ENCODE measurements at places on chromosomes 13 and 19. TPM values are rescaled to one million over a fixed set of nuclear protein-coding genes. Genes with fewer than 3 reads are reported as not detected.

Gene CGB5
- not detected for total RNA-seq

DNA sequence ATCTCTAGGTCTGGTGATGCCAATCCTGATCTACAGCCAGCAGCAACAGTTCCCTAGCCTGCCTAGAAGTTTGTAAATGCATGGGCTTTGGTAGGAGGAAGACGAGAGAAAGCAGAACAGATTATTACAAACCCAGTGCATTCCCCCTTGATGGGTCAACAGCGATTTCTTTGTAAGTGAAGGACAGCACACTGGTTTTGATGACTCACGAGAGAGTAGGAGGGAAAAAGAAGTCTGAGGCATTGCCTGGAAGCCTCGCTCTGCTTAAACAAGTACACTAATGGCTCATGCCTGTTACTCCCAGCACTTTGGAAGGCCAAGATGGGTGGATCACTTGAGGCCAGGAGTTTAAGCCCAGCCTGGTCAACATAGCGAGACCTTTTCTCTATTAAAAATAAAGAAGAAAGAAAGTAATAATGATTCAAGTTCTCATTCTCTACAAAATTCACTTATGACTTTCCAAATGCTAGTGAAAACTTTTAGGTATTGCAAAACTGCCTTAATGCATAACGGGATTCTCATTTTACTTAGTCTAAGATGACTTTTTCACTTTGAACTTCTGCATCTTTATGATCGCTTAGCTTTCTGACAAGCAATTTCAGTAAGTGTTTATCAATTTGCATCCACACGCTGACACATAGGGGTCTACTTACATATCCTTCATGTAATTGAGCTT, 47.7 kb upstream of the USPL1 start:
- H3K4me3 ChIP-seq = no peak overlapping the region
- H3K36me3 ChIP-seq = no peaks in the 10 kb centered on the region
- no peaks in the 10 kb centered on the region for H3K4me1 ChIP-seq
- no peaks in the 10 kb centered on the region for H3K27me3 ChIP-seq

Gene BICRA
- 11.9 TPM for total RNA-seq

Gene IGFL1
- not detected for total RNA-seq

Gene MYADM
- 40.0 TPM for total RNA-seq

Gene PLVAP
- total RNA-seq = 62.2 TPM

GRCh38 chr19:1509602-1510441, 3.0 kb downstream of the ADAMTSL5 start:
- H3K4me1 ChIP-seq = peaks cover 36% of the 10 kb centered on the region
- H3K27me3 ChIP-seq = peaks cover 33% of the 10 kb centered on the region
- DNase-seq = peak; percentile 40
- H3K4me3 ChIP-seq = no peak overlapping the region
- H3K27ac ChIP-seq = no peak overlapping the region

- no peak for DNase-seq
- H3K4me1 ChIP-seq = no peaks in the 10 kb centered on the region
- no peaks in the 10 kb centered on the region for H3K27me3 ChIP-seq
- H3K27ac ChIP-seq = no peak within 1 kb of the TSS
- no peaks in the 10 kb centered on the region for H3K36me3 ChIP-seq
- no peak within 1 kb of the TSS for H3K4me3 ChIP-seq
Measured at GRCh38 chr13:103066079-103066780, at the start of gene SLC10A2. Gene SLC10A2 (minus strand): TSS chr13:103066417. CDS start chr13:103066249, 168 bp downstream.

GRCh38 chr19:30406220-30407067, 34.3 kb downstream of the ZNF536 start:
- no peaks in the 10 kb centered on the region for H3K36me3 ChIP-seq
- no peak overlapping the region for H3K4me3 ChIP-seq
- H3K27ac ChIP-seq = no peak overlapping the region
- no peak for DNase-seq

GRCh38 chr19:39319892-39320248, 793 bp downstream of the LRFN1 start:
- no peak overlapping the region for H3K27ac ChIP-seq
- no peak for DNase-seq
- no peaks in the 10 kb centered on the region for H3K27me3 ChIP-seq
- H3K4me1 ChIP-seq = peaks cover 7% of the 10 kb centered on the region

Gene PSG7
- not detected for total RNA-seq

DNA sequence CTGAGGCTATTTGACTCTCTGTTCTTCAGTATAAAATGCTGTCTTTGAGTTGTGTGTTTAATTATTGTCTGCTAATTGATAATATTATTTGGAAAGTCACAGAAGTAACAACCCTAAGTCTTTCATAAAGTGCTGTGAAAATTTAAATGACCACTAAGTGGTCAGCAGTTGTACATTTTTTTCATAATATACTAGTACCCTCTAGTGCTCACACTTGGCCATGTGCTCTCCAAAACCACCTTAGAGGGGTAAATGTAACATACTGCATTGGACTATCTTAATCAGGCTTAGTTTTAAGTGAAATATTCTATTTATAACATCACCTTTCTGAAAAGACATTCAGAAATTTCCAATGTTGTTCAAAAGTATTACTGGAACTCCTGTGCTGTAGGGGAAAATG, 745.3 kb downstream of the GPC5 start:
- DNase-seq = no peak
- H3K4me1 ChIP-seq = no peaks in the 10 kb centered on the region
- no peak overlapping the region for H3K4me3 ChIP-seq
- H3K36me3 ChIP-seq = no peaks in the 10 kb centered on the region

GRCh38 chr19:29418201-29418600, 107.6 kb upstream of the VSTM2B start:
- no peaks in the 10 kb centered on the region for H3K4me1 ChIP-seq
- H3K4me3 ChIP-seq = no peak overlapping the region
- H3K36me3 ChIP-seq = no peaks in the 10 kb centered on the region
- DNase-seq = no peak
- H3K27me3 ChIP-seq = no peaks in the 10 kb centered on the region

GRCh38 chr19:36030264-36031148, 2.2 kb downstream of the CLIP3 start:
- DNase-seq = no peak
- no peaks in the 10 kb centered on the region for H3K27me3 ChIP-seq
- no peak overlapping the region for H3K27ac ChIP-seq
- H3K4me1 ChIP-seq = peaks cover 26% of the 10 kb centered on the region
- peaks cover 31% of the 10 kb centered on the region for H3K36me3 ChIP-seq

GRCh38 chr13:40777809-40778175, 6.8 kb upstream of the MRPS31 start:
- no peak overlapping the region for H3K27ac ChIP-seq
- DNase-seq = no peak
- no peaks in the 10 kb centered on the region for H3K4me1 ChIP-seq
- H3K27me3 ChIP-seq = no peaks in the 10 kb centered on the region

Gene ATP11A
- total RNA-seq = 9.9 TPM

DNA sequence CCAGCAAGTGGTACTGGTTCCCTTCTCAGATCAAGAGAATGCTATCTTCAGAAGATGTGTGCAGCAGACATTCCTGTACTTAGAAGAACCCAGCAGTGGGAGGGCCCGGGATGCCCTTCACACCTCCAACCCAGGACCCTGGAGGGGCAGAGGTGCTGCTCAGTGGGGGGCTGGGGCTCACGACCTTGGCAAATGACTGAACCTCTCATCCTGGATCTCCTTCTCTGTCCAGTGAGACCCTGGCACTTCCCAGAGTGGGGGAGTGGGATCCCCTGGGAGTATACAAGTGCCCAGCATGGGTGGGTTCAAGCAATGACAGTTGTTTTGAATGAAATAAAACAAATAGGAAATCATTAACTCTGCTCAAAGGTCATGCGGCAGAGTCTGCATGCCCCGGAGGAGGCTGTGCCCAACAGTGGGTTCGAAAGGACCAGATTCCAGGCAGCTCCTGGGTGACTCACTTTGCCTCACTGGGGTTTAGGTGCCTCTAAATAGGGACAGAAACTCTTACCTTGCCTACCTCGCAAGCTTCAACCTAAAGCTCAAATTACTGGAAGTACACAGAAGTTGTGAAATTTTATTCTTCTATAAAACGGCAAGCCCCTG, 26.9 kb downstream of the GGACT start:
- H3K27ac ChIP-seq = no peak overlapping the region
- no peaks in the 10 kb centered on the region for H3K4me1 ChIP-seq
- H3K27me3 ChIP-seq = no peaks in the 10 kb centered on the region
- DNase-seq = no peak
- H3K36me3 ChIP-seq = peaks cover 9% of the 10 kb centered on the region
- no peak overlapping the region for H3K4me3 ChIP-seq

Gene MAP3K10
- 15.2 TPM for total RNA-seq

- H3K4me3 ChIP-seq = no peak overlapping the region
- H3K27ac ChIP-seq = no peak overlapping the region
- peaks cover 24% of the 10 kb centered on the region for H3K4me1 ChIP-seq
Measured at GRCh38 chr13:111253365-111253872, 67.0 kb upstream of the TEX29 start.

Gene BCAM
- total RNA-seq = 76.8 TPM

DNA sequence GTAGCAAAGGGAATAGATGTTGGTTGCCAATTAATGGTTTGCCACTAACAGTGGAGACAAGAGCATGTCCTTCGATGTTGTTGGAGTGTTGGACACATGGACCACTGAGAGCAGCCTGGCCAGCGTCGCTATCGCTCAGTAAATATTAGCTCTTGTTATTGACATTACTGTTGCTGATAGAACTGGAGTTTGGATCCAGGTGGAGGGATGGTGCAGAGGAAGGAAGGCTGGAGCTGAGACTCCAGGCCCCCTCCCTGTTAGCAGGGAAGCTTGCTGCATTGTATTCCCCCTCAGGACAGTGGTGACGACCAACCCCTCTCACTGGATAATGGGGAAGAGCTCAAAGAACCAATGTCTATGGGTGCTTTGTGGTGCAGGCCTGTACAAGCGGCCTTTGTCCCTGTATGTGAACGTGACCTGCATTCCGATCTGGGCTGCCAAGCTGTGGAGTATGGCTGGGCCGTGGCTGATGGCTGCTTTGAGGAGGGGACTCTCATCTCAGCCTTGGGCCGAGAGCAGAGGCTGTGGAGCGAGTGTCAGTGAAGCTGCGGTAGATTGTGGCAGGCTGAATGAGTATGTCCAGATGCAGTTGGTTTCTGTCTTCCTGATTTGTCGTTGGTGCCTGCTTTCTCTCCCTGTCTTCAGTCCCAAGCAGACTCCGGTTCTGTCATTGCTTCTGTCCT, 7.0 kb downstream of the CLASRP start:
- peaks cover 89% of the 10 kb centered on the region for H3K4me1 ChIP-seq
- DNase-seq = peak; percentile 86
- H3K4me3 ChIP-seq = no peak overlapping the region
- H3K36me3 ChIP-seq = peaks cover 63% of the 10 kb centered on the region
- H3K27ac ChIP-seq = peak overlapping the region; percentile 72
- H3K27me3 ChIP-seq = no peaks in the 10 kb centered on the region

Gene YIPF2
- 0.58 TPM for total RNA-seq

Gene C19orf73
- total RNA-seq = not detected

Gene LYPD5
- 0.43 TPM for total RNA-seq

DNA sequence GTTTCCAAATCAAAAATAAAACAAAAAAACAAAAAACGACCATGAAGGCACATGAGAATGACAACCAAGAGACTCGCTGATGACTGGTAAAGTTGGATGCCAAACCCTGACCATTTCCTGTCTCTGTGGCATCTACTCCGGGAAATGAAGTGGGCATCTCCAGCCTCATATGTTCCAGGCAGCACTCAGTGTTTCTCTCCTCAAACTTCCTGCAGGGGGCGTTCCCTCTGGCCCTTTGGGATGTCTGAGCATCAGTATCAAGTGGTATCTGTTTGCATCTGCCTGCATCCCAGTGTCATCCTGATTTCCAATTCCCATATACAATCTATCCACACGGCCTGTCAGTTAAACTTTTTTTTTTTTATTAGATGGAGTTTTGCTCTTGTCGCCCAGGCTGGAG, 9.8 kb upstream of the SIGLEC12 start:
- no peaks in the 10 kb centered on the region for H3K36me3 ChIP-seq
- no peak for DNase-seq
- no peak overlapping the region for H3K4me3 ChIP-seq

- H3K27me3 ChIP-seq = peaks cover 59% of the 10 kb centered on the region
- peak; percentile 97 for DNase-seq
- H3K36me3 ChIP-seq = no peaks in the 10 kb centered on the region
- peak overlapping the region; percentile 14 for H3K4me3 ChIP-seq
Measured at GRCh38 chr19:50427997-50428425, 4.7 kb upstream of the MYBPC2 start.

DNA sequence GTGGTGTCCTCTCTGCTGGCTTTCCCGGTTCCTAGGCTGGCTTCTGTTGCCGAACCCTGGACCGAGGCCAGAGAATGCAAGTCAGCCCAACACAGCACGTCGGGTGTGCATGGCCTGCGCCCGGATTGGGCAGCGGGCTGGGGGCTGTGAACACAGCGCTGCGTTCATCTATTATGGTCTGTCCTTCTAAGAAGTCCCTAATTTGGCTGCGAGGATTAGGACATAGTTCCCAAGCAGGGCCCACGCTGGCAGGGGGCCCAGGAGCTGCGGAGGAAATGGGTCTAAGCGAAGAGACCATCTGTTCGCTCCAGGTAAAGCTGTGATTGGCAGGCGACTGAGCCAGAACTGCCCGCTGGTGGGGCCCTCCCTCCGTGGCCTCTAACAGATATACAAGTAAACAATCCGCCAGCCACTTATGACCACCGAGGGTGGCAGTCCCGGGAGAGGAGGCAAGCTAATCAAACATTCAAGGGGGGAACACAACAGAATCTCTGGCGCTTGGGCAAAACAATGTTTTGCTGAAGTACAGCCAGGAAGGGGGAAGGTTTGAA, 6.0 kb downstream of the SYCE2 start:
- H3K27ac ChIP-seq = peak overlapping the region; percentile 81
- H3K4me1 ChIP-seq = peaks cover 23% of the 10 kb centered on the region
- peak; percentile 77 for DNase-seq
- H3K27me3 ChIP-seq = no peaks in the 10 kb centered on the region

Gene ADGRE1
- total RNA-seq = 5.8 TPM

DNA sequence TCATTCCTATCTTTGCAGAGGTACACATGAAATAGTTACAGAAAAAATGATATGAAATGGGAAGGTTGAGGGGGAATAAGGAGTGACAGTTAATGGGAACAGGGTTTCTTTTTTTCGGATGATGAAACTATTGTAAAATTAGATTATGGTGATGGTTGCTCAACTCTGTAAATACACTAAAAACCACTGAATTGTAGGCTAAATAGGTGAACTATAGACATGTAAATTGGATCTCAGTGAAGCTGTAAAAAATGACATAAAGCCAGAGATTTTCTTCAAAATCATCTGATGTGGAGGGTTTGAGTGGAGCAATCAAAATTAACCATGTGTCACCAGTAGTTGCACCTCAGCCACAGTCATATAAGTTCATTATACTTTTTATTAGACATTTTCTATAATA, 6.6 kb upstream of the FLT3 start:
- no peak overlapping the region for H3K27ac ChIP-seq
- H3K27me3 ChIP-seq = peaks cover 16% of the 10 kb centered on the region
- no peak for DNase-seq
- H3K4me1 ChIP-seq = no peaks in the 10 kb centered on the region
- H3K4me3 ChIP-seq = no peak overlapping the region

Measured in stomach (tissue), 19 donors.